ENCODE measurements at places on chromosomes 11 and 22.
A peak's percentile ranks its signal among the peaks of the same experiment; 100 is the strongest.

DNA sequence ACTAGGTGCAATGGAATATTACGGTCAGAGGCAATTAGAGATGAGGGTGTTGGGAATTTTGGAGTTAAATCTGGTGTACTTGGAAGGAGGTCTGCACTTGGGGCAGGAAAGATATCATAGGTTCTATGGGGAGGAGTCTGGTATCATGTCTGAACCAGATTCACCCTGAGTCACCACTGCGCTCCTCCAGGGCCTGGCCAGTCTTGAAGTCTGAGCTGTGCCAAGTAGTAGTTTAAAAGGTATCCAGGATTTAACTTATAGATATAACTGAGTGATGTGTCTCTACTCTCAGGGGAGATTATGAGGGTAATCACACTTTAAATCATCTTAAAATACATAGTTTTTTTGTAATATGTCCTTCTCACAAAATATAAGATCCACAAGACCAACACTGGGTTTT lies 6.6 kb downstream of the CNGA4 start:
- no peak for DNase-seq

- no peak for DNase-seq
Observed at GRCh38 chr11:11239959-11240358, 113.1 kb downstream of the CSNK2A3 start.

DNA sequence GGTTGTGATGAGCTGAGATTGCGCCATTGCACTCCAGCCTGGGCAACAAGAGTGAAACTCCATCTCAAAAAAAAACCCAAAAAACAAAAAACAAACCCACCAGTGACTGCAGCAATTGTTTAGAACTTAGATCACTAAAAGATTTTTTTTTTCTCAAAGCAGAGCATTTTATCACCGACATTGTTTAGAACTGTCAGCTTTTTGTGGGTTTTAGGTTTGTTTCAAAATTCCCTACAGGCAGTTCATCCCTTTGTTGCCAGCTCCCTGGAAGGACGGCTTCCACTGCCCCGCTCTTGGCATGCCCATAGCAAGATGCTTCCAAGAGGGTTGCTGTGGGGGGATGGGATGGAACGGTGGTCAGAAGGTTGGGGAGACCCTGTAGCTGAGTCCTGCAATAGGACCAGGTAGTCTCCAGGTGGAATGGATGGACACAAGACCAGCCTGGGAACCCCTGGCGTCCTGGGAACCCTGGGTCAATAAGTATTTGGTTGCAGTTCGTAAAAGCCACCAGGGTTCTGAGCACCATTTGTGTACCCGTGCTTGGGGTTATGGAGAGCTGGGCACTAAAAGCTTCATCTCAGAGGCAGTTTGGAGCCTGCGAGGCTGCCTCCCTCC lies 46.7 kb downstream of the TSPAN18 start:
- no peak for DNase-seq

GRCh38 chr11:121112498-121113455 lies 11.7 kb downstream of the TECTA start:
- peak; percentile 43 for DNase-seq

DNA sequence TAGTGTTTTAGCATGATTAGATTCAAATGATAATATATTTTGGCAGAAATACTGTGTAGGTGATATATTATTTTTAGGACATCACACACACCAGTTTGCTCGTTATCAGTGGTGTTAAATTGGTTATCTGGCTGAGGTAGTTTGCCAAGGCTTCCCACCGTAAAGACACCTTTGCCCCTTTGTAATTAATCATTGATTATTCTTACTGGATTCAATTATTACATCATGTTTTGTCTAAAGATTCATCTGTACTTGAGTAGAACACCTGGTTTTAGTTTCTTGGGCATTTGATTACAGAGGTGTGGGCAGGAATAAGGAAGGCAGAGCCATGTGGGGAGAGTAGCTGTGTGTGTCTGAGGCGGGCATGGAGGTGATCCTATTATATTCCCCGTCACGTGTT lies 39.5 kb upstream of the ST14 start:
- no peak for DNase-seq

- DNase-seq: no peak
Observed at GRCh38 chr11:119446434-119446833, 23.5 kb upstream of the THY1 start.

- DNase-seq: no peak
Observed at GRCh38 chr22:17808693-17809403, 34.6 kb upstream of the BID start.

GRCh38 chr22:32073823-32074380 lies 30.8 kb downstream of the SLC5A1 start:
- no peak for DNase-seq

DNA sequence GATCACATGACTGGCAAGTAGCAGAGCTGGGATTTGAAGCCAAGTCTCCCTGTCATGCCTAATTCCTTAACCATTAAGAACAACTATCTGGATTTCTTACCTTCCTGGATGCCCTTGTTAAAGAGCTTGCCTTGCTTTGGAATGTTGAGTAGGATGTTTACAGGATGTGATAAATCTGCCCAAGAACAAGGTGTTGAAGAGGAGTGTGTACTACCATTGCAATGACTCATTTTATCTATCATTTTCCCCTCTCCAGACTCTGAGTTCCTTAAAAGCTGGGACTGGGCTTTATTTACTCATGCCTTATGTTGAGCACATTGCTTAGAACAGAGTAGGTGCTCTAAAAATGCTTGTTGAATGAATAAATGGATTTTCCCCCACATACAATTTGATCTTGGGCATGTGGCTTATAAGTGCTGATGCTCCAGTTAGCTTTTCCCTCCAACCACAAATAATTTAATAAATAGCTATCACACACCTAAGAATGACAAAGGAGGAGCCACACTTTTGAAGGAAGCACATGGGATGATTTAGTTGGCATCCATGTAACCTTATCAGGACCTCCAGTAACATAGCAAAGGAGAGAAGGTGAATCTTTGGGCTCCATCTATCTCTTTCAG lies 268.6 kb upstream of the SESN3 start:
- no peak for DNase-seq
